ENCODE measurements at places on chromosomes 3 and 15. TPM values are rescaled to one million over a fixed set of nuclear protein-coding genes. Genes with fewer than 3 reads are reported as not detected.

The MINDY2 gene
- total RNA-seq, result 22.4 TPM

The SPESP1 gene
- total RNA-seq, result 13.8 TPM

The SGO1 gene
- total RNA-seq, result 0.05 TPM

The ZNF621 gene
- total RNA-seq, result 8.7 TPM

The TMEM212 gene
- not detected for total RNA-seq

The SSR3 gene
- 338 TPM for total RNA-seq

The CYP11A1 gene
- total RNA-seq, result not detected

The UCN2 gene
- total RNA-seq, result 0.31 TPM

The CAMK2N2 gene
- not detected for total RNA-seq

The TMEM158 gene
- 131 TPM for total RNA-seq

The C3orf49 gene
- total RNA-seq, result not detected

The SLC22A13 gene
- total RNA-seq, result 0.40 TPM

The FAM219B gene
- total RNA-seq, result 113 TPM

The FNDC3B gene
- total RNA-seq, result 66.9 TPM

The GOLGA6L6 gene
- total RNA-seq, result not detected

The SAMD7 gene
- total RNA-seq, result not detected

The FGF7 gene
- 39.2 TPM for total RNA-seq

The CNTN4 gene
- total RNA-seq, result not detected

The P4HTM gene
- total RNA-seq, result 35.9 TPM

The SLC51B gene
- not detected for total RNA-seq

The PSTPIP1 gene
- not detected for total RNA-seq

The DUOX2 gene
- total RNA-seq, result not detected

The PATL2 gene
- total RNA-seq, result 0.19 TPM

The TMC3 gene
- not detected for total RNA-seq

The PLCL2 gene
- total RNA-seq, result 1.2 TPM

The TRIM42 gene
- not detected for total RNA-seq

The P2RY1 gene
- total RNA-seq, result not detected

The TLE3 gene
- total RNA-seq, result 28.9 TPM

The PRSS50 gene
- total RNA-seq, result 0.68 TPM

The SNX22 gene
- total RNA-seq, result 0.16 TPM

The PCOLCE2 gene
- total RNA-seq, result not detected

The MYRIP gene
- total RNA-seq, result 0.10 TPM

The FAM98B gene
- 6.6 TPM for total RNA-seq

The GOLGA6B gene
- total RNA-seq, result 0.21 TPM

The CRYGS gene
- total RNA-seq, result 0.47 TPM

The SKOR1 gene
- 0.05 TPM for total RNA-seq

The GPR149 gene
- not detected for total RNA-seq

The ANKUB1 gene
- total RNA-seq, result not detected

The PRR20G gene
- total RNA-seq, result not detected

The ISL2 gene
- total RNA-seq, result 3.9 TPM

The CAMP gene
- not detected for total RNA-seq

The KCNMB2 gene
- 0.36 TPM for total RNA-seq

The ST8SIA2 gene
- 28.6 TPM for total RNA-seq
